ENCODE measurements at places on chromosomes 7 and 10.

GRCh38 chr7:15403751-15404150 is 158.1 kb downstream of the AGMO start:
- no peak for DNase-seq

DNA sequence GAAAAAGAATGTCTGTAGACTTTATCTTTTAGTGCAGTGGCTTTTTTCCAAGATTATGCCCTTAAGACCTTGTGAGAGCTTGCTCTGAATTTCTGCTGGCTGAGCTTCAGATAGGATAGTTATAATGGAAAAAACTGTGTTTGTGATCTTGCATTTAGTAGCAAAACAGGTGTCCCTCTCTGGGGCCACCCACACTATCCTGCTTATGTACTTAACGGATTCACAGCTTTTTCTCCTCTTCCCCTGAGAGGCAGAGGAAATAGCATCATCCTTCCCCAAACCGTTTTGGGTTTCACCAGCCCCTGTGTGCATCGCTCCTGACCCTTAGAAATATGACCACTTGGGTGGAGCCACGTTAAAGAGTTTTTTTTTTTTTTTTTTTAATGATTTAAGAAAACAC is 101.2 kb downstream of the RAB18 start:
- no peak for DNase-seq

DNA sequence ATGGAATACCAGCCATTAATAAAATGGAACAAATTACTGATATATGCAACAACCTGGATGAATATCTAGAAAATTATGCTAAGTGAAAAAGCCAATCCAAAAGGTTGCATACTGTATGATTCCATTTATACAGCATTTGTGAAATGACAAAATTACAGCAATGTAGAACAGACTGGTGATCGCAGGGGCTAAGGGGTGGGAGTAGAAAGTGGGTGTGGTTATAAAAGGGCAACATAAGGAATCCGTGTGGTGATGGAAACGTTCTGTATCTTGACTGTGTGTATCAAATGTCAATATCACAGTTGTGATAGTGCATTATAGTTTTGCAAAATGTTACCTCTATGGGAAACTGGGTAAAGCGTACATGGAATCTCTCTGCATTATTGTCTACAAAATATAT is 15.0 kb downstream of the CEP41 start:
- DNase-seq, result no peak

- peak; percentile 63 for DNase-seq
Measured at GRCh38 chr7:105691680-105692564, 110.6 kb upstream of the EFCAB10 start.

DNA sequence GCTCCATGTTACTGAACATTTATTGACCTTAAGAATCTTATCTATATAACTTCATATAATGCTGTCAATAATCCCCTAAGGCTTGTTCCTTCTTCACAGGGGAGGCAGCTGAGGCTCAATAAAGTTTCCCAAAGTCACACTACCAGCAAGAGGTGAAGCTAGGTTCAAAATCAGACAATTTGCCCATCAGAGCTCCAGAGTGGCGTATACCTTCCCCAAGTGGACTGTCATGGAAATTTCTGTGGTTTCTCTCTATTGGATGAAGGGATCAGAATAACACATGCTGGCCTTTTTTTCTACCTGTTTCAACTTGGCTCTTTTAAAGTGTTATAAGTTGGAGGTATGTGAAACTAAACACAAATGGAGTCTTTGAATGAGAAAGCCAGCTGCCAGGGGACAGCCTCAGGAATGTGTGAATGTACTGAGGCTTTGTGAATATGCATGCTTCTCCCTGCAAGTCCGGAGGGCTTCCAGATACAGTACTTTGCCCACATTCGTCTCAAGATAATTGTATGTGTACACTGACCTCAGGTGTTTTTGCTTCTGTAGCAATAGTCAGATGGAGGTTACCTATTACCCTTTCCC is 656.3 kb upstream of the CELF2 start:
- no peak for DNase-seq

GRCh38 chr10:84762754-84763394 is 434.5 kb downstream of the CCSER2 start:
- DNase-seq, result no peak

DNA sequence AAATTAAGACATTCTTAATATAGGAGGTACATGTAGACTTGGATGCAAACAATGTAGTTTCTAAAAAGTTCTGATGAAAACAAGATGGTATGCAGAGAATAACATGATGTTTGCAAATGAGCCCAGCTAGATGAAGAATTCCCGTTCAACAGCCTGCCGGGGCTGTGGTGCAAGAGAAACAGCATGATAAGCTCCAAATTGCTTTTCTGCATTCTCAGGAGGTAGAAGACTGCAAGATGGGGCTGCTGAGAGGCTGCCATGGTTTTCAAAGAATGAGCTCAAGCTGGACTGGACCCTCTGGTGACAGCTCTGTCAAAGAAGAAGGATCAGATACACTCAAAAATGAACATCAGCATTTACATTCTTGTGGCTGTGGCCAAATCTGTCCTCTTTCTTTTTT is 73.4 kb upstream of the PALS2 start:
- DNase-seq, result no peak

- no peak for DNase-seq
Measured at GRCh38 chr10:131068311-131068710, 243.2 kb downstream of the TCERG1L start.

GRCh38 chr7:115097175-115097671 is 175.3 kb downstream of the MDFIC start:
- DNase-seq, result no peak

DNA sequence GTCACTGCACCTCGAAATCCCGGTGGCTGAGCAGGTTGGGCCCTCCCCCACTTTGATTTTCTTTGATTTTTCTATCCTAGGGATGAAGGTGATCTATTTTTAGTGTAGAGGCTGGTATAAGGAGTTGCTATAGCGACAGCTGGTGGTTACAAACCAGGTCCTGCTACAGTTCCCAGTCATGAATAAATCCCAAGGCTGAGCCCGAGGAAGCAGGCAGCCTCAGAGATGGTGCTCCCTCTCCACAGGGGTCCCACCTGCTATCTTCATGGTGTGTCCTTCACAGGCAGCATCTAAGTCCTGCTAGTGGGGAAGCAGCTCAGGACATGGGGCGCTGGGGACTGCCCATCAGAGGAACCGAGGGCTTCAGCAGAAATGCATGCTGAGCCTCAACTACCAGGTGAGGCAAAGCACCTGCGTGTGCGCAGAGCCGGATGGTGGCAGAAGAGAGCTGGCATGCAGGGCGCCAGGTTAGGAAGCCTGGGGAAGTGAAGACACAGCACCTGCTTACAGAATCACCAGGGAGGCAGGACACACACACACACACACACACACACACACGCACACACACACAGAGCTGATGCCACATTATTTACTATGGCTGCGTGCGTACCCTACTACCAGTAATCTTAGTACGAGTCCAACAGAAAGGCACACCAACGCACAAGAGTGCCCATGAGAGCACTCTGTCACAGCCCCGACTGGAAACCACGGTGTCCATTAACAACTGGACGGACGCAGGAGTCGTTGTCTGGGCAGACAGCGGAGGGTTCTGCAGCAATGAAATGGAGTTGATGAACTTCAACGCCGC is 150.9 kb downstream of the PRKAG2 start:
- no peak for DNase-seq

- no peak for DNase-seq
Measured at GRCh38 chr10:122419876-122420623, 34.4 kb upstream of the ARMS2 start.

DNA sequence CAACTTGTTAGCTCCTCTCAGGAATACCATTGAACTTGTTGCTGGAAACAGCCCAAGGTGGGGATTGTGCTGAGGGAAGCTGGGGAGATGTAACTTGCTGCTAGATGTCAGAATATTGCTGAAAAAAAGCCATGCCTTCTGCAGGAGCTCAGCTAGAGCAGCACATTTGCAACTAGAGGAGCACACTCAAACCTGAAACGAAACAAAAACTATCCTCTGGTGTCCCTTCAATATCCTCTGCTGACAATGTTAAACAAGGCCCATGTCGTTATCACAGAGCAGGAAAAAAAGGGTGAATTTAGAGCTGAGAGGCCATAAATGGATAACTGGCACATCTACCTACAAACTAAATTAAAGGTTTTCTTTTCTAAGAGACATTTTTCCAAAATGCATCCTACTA is 53.7 kb upstream of the MACC1 start:
- DNase-seq, result no peak

- no peak for DNase-seq
Measured at GRCh38 chr7:157874870-157875229, 538.0 kb downstream of the DNAJB6 start.

- no peak for DNase-seq
Measured at GRCh38 chr7:110929480-110930249, 161.3 kb upstream of the LRRN3 start.

GRCh38 chr7:137846549-137846826 is 286 bp downstream of the DGKI start:
- DNase-seq, result no peak

DNA sequence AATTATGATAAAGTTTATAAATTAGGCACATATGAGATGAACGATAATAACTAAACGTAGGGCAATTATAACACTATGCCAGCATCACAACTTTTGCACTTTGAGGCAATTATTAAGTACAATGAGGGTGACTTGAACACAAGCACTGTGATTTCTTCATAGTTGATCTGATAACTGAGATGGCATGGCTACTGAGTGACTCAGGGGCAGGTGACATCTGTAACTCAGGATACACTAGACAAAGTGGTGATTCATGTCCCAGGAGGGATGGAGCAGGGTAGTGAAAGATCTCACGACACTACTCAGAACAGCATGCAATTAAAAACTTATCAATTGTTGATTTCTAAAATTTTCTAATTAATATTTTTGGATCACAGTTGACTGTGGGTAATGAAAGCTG is 98.3 kb upstream of the ARHGAP21 start:
- DNase-seq, result no peak

GRCh38 chr7:155568333-155568660 is 21.9 kb upstream of the CNPY1 start:
- no peak for DNase-seq

DNA sequence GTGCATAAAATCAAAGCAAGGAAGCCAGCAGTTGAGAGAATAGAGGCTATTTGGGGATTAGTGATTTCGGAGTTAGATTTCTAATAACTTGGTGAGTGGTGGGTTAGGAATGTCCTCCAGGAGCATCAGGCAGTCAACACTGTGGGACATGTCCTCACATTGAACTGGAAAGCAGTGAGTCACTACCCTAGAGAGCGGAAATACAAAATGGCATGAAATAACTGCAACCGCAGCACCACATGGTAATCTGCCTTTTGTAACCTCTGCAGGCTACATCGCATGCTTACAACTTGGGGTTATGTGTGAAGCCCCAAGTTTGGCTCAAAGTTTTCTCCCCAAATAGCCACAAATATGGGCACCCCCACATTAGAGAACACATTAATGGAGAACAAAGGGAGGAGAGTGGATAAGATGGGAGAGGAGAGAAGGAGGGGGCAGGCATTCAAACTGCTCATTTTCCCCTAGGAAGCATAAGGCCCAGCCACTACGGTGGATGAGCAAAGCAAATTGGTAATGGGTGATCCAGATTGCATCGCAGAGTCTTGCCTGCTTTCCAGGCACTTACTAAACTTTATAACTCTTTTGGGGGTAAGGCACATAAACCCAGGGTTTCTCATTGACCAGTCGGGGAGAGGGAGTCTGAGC is 22.0 kb upstream of the SLF2 start:
- no peak for DNase-seq

DNA sequence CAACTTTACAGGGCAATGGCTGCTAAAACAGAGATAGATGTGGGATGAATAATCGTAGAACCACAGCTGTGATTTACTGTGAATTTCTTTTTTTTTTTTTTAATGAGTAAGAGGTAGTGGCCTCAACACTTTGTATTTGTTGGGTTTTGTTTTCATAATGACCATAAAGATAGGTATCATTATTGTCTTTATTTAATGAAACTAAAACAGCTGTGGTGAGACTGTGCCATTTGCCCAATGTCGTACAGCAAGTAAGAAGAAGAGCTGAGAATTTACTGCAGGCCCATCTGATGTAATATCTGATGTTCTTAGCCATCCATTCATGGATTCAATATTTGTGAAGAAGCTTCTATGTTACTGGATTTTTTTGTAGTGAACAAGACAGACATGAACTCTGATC is 271.2 kb downstream of the IPMK start:
- DNase-seq, result no peak

DNA sequence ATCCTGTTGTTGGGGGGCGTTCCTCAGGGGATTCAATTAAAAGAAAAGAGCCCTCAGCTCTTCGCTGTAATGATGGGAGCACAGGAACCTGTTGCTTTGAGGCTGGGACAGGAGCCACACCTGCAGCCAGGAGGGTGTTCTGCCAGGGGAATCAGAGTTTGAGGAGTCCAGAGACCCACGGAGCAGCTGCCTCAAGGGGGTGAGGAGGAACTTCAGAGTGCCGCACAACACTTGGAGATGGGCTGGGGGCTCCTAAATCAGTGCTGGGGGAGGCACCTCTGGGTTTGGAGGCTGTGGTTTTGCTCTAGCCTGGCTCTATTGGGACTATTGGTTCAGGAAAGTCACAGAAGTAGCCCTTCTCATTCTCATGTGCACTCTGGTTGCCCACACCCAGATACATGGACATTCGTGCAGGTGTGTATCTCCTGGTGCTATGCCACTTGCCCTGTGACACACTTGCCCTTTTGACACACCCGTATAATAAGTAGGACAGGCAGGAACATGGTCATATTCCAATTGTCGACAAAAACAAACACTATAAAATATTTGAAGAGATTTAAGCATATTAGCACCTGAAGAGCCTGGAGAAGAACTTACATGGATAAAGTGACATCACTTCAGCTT is 98.1 kb downstream of the PTPN20 start:
- no peak for DNase-seq

- no peak for DNase-seq
Measured at GRCh38 chr10:75042292-75042974, 69.0 kb upstream of the SAMD8 start.

DNA sequence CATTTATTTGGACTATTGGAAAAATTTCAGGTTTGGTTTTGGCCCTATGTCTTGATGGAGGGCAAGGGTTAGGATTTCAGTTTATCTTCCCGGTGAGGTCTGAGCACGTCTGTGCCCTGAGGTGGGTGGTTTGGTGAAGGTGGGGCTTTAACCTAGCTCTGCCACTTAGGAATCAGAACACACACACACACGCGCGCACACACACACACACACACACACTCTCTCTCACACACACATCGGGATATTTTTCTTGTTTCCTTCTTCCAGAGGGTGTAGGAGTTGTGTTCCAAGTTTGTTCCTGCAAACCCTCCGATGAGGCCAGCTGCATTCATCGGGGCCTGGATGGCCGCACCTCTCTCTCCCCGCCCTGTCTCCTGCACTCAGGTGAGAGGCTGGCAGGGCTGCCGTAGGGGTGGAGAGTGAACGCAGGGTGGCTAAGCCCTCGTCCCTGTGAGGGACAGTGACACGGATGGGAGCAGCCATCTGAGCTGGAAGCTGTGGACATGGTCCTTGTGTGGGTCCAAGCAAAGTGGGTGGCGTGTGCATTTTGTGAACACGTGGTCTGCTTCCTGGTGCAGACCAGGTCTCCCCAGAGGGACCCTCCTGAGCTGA is 34.2 kb downstream of the CHST12 start:
- no peak for DNase-seq

DNA sequence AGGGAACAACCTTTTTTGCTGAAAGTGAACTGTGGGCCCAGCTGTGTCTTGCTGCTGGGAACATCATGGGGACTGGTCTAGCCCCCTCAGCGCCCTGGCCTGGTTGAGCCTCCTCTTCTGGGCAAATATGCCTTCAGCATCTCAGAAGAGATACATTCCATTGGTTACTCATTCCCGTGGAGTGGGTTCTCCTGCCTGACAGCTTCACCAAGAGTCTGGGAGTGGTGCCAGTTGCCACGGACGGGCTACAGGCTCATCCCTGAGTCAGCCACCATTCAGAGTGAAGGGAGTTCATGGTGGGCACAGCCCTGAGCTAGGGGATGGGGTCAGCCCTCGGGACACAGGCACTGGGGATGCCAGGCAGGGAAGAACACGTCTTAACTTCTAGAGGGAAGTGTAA is 81.9 kb downstream of the RAMP3 start:
- no peak for DNase-seq
